ENCODE measurements at places on chromosomes 6 and 20.

GRCh38 chr20:6074145-6074561 is 20.3 kb upstream of the LRRN4 start:
- no peak for ATAC-seq

- ATAC-seq, result peak; percentile 29
Measured at GRCh38 chr20:58420798-58421496, 31.9 kb downstream of the VAPB start.

GRCh38 chr6:8947900-8948299 is 512.6 kb upstream of the SLC35B3 start:
- ATAC-seq, result no peak

GRCh38 chr6:41871691-41872090 is 23.5 kb downstream of the USP49 start:
- no peak for ATAC-seq

GRCh38 chr20:58611236-58612030 is 39.6 kb upstream of the STX16 start:
- no peak for ATAC-seq

DNA sequence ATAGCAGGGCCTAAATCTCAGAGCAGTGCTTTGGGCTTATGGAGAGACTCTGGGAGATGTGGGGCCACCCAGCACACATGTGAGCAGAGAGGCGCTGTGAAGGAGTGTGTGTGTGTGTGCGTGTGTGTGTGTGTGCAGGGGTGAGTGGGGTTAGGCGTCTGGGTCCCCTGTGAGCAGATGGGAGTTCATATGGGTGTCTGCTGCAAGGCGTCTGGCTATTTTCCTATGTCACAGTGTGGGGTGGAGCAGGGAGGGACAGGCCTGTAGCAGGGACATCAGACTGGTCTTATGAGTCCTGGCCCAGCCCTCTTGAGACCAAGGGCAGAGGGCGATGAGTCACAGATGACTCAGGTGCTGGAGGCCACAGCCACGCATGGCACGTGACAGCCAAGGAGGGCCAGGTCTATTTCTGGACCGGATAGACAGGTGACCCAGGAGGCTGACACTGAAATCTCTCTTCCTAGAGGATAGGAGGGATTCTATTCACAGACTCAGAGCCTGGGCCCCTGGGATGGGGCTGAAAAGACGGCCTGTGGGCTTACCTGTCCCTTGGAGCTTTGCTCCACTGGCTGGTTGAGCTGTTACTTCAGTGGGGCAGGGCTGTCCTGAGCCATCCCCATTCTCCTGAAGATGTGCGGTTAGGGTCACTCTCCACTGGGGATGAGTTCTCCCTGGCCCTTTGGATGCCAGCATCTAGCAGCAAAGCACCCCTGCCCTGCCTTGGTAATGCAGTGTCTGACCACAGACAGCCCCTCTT is 28.9 kb downstream of the VEGFA start:
- ATAC-seq, result peak; percentile 87

DNA sequence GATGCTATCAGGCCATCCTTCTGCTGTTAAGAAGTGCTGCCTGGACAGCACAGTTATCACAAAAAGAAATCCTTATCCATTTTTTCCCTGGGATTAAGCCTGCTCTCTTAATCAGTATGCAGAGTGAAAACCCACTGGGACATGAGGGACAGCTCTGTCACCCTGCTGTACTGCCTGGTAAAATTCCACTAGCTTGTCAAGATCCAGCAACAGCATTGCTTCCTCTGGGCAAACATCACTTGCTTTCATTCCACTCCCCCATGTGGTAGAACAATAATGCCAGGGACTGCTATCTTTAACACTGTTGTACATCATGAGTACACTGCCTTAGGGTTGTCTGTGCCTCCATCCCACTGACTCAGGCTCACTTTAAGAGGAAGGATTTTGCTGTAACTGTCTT is 331.3 kb downstream of the KIF16B start:
- no peak for ATAC-seq

- ATAC-seq, result no peak
Measured at GRCh38 chr20:30513050-30513628, 744.3 kb upstream of the DEFB115 start.

DNA sequence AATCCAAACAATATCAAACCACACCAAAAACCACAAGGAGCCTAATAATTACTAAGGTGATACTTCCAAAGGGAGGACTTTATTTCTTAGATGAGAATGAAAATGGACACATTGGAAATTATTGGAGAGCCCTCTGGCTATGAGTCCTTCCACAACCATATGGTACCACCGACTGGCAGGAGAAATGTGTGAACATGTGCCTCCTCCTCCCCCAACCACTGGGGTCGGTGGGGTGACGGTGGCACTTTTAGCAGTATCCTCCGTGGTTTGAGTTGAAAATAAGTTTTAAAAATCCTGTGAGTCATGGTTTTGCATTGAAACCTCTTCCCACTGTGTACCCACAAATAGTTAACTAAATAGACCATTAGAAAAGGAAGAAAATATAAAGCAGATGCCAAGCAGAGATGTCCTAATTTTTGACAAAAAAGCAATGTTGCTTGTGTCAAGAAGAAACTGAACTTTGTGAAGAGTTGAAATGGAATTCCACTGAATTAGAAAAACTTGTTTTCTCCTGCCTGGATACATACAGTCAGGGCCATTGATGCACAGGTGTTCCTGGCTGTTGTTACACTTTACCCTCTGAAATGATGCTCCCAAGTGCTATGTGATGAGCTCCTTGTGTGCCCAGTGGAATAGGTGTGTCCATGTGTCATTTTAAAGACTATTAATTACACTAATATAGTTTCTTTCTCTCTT is 3.2 kb downstream of the EDN1 start:
- ATAC-seq, result no peak

GRCh38 chr6:12039540-12040459 is 27.7 kb downstream of the HIVEP1 start:
- ATAC-seq, result no peak

DNA sequence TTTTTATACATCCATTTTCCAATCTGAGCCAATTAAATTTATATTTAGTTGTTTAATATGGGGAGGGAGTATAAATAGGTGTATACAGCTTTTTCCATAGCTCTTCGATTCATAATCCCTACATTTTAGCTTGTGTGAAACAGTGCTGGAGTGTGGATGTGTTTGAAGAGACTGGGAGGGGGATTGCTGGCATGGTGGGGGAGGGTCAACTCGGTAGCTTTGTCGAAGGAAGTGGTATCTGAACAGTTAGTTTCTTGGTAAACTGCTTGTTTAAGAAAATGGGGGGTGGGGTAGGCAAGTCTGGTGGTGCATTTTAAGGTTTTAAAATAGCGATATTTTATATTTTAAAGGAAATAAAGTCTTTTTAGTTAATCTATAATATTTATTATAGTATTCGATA is 1.4 kb upstream of the LIN28B start:
- ATAC-seq, result no peak

DNA sequence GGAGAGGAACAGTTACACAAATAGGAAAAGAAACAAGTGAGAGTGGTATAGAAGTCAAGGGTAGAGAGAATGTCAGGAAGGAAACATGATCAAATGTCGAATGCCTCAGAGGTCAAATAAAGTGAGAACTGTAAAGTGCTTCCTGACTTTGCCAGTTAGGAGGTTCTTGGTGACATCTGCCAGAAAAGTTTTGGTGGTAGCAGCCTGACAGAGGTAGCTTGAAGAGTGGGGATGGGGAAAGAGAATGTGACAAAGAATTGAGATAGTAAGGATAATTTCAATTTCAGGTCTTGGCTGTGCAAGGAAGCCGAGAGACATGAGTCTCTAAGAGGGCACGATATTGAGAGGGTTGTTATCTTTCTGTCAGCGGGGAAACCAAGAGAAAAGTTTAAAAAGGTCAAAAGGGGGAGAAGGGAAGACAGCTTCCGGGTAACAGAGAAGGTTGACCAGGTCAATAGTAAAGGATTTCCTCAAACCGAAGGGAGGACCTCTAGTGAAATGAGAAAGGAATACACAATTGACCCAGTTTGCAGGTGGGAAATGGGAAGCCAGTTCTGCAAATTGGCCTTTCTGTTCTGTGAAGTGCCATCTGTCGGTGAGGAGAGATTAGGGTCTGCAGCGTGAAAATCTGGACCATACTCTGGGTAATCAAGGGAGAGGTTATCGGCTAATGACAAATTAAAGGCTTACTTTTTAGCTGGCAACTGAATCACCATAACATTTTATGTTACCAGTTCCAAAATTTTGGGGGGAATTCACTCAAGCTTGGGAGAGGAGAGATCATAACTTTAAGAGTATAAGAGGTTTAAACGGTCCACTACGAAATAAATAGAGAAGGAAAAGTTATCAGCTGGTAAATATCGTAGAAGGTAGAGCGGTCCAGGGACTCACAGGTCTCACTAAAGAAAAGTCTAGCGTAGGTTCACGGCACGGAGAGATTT is 973 bp upstream of the BRD2 start:
- no peak for ATAC-seq

- no peak for ATAC-seq
Measured at GRCh38 chr20:38607351-38607750, 5.7 kb downstream of the ARHGAP40 start.

DNA sequence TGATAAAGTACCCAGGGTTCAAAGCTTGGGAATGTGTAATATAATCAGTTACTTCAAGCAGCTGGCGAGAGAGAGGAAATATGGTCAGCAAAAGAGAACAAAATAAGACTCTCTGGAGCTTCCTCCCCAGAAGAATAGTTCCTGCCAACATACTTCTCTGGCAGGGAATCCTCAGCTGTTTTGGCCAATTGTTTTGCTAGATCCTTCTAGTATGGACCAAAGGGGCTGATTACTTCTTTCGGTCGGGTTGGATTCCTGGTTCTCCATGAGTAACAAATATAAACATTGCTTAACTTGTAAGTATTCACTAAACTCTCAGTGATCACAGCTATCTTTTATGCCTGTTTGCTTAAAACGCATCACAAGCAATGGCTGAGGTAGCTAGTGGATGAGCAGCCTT is 31.4 kb upstream of the FBXO9 start:
- no peak for ATAC-seq

GRCh38 chr6:166775923-166776220 is 148.8 kb upstream of the RPS6KA2 start:
- ATAC-seq, result no peak

GRCh38 chr20:19998990-19999705 is 18.0 kb upstream of the NAA20 start:
- no peak for ATAC-seq

DNA sequence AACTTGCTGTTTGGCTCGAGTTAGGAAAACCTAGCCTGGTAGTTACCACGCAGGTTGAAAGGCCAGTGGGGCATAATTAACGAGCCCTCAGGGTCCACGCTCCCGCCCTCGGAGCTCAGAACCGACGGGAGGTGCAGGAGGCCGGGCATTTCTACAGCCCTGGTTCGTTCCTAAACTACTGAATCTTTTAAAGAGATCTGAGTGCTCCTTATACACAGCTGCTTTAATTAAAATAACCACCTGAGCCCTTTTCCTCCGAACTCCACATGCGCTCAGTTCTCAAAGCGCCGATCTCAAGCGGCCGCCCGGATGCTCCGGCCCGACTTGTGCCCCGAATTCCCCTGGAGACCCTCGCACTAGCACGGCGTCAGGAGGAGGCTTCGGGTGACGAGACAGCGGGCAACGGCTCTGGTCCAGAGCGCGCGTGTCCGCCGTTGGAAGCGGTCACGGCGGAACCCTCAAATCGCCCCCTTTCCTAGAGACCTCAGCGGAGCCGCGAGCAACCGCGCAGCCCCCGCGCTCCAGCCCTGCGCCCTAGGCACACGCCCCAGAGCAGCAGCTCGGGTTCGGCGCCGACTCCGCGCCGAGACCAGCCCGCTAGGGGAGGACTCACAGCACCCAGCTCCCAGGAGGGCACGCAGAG is 397 bp downstream of the WDR27 start:
- peak; percentile 2 for ATAC-seq

DNA sequence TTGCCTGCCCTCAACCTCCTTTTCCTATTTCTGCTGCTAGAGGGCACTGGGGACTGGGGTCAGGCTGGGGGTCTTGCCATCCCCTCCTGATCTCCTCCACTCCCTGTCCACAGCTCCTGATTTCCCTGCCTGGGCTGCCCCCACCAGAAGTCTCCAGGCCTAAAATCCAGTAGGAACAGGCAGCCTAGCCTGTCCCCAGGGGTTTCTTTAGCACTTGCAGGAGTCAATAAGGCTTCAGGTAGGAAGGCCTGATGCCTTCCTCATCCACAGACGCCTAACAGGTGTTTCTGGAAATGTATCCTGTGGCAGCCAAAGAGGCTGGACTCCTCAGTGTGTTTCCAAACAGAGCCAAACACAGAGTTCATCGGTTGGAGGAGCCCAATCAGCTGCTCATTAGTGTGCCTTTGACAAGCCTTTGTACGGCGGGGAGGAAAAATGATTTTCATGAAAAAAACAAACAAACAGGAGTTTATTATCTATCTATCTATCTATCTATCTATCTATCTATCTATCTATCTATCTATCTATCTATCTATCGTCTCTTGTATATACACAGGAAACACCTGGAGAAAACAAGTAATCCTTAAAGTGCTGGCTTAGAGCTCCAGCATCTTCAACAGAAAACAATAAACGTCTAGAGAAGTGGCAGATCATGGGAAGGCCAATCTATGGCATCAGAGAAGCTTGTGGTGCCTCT is 3.7 kb upstream of the RAET1E start:
- no peak for ATAC-seq

GRCh38 chr6:7542874-7543624 is 1.6 kb downstream of the DSP start:
- ATAC-seq, result no peak

DNA sequence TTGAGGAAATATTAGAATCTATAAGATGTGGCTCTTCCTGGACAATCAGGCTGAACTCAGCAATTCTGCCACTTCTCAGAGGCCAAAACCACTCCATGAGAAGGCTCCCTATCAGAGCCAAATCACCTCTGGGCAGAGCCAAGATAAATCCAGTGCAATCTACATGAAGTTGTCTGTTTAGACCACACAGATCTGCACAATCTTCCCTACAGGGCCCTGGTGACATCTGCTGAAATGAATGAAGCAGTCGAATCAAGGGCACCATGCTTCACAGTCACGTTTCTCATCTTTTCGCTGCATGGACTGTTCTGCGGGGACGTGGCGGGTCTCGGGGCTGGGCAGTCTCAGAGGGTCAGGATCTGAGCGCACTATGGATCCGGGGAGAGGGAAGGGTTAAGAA is 60.1 kb upstream of the CD93 start:
- no peak for ATAC-seq

- no peak for ATAC-seq
Measured at GRCh38 chr6:44868335-44868668, 459.8 kb upstream of the RUNX2 start.

- ATAC-seq, result no peak
Measured at GRCh38 chr6:6915813-6916547, 191.8 kb upstream of the RREB1 start.
